NCI-H187 (cell line): ENCODE measurements at places on chromosomes 6 and 20.

DNA sequence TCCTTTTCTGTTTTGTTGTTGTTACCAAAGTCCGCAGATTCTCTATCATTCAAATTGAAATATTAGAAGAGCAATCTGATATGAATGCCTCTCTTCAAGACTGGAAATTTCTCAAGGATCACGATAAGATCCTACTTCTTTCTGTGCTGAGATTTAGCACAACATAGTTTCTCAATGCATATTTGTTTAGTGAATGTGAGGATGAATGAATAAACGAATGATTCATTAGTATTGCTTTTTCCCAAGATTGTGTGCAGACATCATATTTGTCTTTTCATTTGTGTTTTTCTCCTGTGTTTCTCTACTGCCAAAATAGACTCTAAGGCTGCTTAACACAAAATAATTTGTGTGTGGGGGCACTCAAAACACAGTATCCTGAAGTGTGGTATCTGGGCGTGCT lies 862.7 kb upstream of the MAP3K7 start:
- DNase-seq = no peak

DNA sequence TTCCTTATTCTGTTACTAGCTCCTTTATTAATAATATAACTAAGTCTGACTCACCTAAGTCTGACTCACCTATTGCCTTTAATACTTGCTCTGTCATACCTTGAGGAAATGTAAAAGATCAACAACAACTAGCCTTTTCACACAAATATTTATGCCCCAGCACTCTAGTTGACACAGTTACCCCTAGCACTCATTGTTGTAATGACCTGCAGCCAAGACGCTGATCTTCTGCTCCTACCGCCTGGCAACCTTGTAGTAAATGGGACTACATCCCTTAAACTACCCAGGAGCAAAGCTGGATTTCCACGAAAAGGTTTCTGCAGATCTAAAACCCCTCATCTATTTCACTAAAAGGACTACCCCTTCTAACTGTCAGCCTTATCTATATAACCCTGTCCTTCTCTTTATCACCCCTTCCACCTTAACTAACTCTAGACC lies 90.0 kb downstream of the PLG start:
- no peak for DNase-seq

DNA sequence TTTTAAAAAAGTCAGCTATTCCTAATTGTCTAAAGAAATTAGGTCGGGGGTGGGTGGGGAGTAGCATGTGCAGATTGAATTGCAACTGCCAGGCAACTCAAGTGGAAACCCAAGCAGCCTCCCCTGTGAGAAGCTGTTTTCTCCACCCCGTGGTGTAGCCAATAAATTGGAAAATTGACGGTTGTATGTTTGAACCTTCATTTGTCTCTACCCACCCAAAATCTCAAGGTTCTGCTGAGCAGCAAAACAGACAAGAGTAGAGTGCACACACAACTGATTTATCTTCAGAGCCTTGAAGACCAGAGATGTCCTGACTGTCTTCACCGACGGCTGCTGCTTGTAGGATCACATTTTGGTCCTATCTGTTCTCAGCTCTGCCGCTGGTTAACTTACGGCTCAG lies 88.5 kb downstream of the DTD1 start:
- no peak for DNase-seq

GRCh38 chr6:150202404-150202803 lies 59.6 kb downstream of the PPP1R14C start:
- DNase-seq = no peak

DNA sequence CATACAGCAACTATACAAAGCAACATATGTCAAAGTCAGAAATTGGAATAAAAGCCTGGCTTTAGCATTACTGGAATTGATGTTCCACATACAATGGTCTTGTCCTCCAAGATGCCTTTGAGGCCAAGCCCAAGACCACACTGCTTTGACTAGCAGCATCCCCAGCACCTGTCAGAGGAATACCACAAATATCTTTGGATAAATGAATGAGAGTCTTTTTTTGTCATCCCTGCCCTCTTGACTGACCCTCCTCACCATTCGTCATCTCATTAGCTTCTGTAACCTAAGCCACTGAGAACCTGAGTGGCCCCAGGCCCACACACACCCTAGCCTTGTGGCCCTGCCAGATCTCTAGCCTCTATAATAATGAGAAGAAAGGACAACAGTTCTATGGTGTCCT lies 48.5 kb downstream of the TNFRSF21 start:
- no peak for DNase-seq
